ENCODE measurements at places on chromosomes 7 and 10.

GRCh38 chr10:27297844-27298521, 57.4 kb upstream of the ACBD5 start:
- no peak for DNase-seq

DNA sequence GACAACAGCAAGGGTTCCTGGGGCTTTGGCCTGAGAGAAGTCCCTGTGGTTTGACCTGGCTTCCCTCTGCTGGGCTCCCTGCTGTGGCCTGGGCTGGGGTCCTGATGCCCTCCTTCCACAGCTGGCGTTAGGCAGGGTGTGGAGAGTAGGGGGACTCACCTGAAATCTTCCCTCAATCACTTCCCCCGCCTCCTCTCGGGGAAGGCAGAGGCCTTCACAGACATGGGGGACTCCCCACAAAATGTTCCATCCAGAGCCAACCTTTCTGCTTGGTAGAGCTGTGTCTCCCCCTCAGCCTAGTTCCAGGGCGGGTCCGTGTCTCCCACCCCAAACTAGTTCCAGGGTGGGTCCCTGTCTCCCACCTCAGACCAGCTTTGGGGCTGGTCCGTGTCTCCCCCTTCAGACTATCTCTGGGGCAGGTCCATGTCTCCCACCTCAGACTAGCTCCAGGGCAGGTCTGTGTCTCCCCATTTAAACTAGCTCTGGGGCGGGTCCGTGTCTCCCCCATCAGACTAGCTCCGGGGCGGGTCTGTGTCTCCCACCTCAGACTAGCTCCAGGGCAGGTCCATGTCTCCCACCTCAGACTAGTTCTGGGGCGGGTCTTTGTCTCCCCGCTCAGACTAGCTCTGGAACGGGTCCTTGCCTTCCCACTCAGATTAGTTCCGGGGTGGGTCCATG, 2.2 kb downstream of the PVRIG start:
- DNase-seq: no peak

- no peak for DNase-seq
These were observed 400.6 kb upstream of the IGFBP3 start for GRCh38 chr7:46321556-46322205.

GRCh38 chr7:22589641-22590201, 89.7 kb upstream of the STEAP1B start:
- DNase-seq: no peak

GRCh38 chr10:22958338-22958737, 30.5 kb downstream of the ARMC3 start:
- no peak for DNase-seq

- peak; percentile 66 for DNase-seq
These were observed 117.4 kb downstream of the VIPR2 start for GRCh38 chr7:159027056-159027788.

GRCh38 chr10:119331061-119331460, 123.7 kb downstream of the GRK5 start:
- DNase-seq: no peak

GRCh38 chr10:26755443-26755903, 58.0 kb downstream of the PDSS1 start:
- peak; percentile 69 for DNase-seq

DNA sequence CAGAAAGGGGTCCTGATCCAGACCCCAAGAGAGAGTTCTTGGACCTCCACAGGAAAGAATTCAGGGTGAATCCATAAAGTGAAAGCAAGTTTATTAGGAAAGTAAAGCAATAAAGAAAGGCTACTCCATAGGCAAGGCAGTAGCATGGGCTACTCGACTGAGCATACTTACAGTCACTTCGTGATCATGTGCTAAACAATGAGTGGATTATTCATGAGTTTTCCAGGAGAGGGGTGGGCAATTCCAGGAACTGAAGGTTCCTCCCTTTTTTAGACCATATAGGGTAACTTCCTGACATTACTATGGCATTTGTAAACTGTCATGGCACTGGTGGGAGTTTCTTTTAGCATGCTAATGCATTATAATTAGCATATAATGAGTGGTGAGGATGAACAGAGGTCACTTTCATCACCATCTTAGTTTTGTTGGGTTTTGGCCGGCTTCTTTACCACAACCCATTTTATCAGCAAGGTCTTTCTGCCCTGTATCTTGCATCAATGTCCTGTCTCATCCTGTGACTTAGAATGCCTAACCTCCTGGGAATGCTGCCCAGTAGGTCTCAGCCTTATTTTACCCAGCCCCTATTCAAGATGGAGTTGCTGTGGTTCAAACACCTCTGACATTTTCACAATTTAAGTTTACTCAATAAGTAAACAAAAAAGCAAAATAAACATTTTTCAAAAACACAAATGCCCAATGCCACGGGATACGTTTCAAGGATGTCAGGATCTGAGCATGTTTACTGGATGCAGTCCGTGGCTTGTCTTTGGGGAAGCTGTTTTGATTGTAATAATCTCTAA, 37.0 kb downstream of the ALOX5 start:
- DNase-seq: no peak

GRCh38 chr10:103859161-103860086, 4.0 kb upstream of the SH3PXD2A start:
- peak; percentile 67 for DNase-seq

- DNase-seq: no peak
These were observed 8.6 kb downstream of the GCK start for GRCh38 chr7:44180631-44181030.

GRCh38 chr10:44966816-44967509, 7.4 kb downstream of the RASSF4 start:
- no peak for DNase-seq

DNA sequence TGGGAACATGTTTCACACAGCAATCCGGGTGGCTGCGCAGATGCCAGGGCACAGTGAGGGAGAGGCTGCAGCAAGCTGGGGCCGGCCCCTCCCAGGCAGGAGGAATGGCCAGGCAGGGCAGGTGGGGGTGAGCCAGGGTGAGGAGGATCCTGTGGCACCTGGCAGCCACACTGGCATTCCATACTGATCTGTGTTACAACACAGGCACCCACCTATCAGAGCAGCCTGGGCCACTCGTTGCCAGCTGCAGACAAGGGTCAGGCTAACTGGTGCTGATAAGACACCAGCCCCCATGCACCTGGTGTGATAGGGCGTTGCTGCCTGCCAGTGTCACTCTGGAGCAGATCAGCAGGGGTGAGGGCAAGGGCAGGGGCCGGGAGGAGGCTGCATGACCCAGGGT, 16.6 kb upstream of the RET start:
- DNase-seq: no peak

DNA sequence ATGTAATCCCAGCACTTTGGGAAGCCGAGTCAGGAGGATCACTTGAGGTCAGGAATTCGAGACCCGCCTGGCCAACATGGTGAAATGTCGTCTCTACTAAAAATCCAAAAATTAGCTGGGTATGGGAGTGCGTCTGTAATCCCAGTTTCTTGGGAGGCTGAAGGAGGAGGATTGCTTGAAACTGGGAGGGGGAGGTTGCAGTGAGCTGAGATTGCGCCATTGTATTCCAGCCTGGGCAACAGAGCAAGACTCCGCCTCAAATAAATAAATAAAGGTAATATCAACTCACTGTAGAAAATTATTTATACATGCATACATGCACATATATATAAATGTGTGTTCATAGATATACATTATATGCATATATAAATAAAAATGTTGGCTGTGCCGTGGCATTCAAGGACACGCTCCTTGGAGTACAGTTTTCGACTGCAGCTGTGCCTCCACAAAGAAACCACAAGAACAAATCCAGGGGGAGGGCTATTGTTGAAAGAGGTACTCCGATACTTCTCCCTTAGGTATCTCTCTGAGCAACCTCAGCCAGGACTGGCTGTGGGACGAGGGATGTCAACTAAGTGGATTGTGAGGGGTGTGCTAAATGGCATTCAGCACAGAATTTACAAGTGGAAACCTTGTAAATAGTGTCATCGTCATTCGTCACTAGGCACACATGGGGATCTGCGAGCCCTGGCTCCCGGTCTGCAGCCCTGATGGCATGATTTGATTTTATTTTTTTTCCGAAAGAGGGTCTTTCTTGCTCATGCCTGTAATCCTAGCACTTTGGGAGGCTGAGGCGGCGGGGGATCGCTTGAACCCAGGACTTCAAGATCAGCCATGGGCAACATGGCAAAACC, 49.3 kb downstream of the HIP1 start:
- no peak for DNase-seq

- DNase-seq: no peak
These were observed 170.0 kb downstream of the TPK1 start for GRCh38 chr7:144665689-144666381.
